ENCODE measurements at places on chromosomes 2 and 18.
A peak's percentile ranks its signal among the peaks of the same experiment; 100 is the strongest.

DNA sequence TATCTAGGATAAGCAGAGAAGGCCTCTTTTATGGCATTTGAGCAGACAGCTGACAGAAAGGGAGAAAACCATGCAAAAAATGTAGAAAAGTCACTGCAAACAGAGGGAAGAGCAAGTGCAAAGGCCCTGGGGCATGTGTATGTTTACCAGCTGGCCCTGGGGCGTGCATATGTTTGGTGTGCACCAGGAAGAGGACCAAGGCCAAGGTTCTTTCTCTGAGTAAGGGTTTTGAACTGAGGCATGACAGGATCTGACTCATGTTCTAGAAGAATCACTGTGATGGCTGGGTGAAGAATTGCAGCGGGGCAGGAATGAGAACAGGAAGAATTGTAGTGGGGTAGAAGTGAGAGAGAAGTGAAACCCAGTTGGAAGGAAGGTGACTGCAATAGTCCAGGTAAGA is 69.6 kb downstream of the STEAP3 start:
- DNase-seq, result no peak

DNA sequence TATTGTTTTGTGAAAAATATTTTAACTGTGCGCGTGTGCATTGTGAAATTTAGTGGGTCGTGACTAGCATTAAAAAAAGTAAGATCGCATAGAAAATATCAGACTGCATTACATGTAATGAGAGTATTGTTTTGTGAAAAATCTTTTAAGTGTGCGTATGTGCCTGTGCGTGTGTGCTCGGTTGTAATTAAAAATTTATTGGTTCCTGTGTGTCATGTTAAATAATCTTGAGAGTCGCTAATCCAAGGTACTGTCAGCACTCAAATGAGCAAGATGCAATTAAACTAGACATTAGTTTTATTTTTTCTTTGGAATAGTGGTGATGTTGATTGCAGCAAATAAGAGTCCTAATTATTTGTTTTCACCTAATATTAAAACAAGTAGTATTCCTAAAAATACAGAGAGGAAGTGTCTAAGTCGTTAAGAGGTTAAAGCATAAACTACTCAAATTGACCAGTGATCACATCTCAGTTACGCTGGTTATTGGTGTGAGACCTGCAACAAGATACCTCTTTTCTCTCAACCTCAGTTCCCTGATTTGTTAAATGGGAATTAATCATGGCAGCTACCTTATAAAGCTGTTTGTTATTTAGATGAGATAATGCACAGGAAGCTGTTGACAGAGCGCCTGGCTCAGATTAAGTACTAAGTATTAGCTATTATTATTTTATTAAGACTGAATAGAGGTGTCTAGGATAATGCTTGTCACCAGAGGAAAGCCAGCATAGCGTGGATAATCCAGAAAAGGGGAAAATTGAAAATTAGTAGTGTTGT is 1.9 kb downstream of the ZDBF2 start:
- no peak for DNase-seq

GRCh38 chr2:3298191-3298590 is 79.4 kb downstream of the EIPR1 start:
- DNase-seq, result no peak

- DNase-seq, result no peak
These were observed 20.4 kb downstream of the MSH6 start for GRCh38 chr2:47803363-47803762.

DNA sequence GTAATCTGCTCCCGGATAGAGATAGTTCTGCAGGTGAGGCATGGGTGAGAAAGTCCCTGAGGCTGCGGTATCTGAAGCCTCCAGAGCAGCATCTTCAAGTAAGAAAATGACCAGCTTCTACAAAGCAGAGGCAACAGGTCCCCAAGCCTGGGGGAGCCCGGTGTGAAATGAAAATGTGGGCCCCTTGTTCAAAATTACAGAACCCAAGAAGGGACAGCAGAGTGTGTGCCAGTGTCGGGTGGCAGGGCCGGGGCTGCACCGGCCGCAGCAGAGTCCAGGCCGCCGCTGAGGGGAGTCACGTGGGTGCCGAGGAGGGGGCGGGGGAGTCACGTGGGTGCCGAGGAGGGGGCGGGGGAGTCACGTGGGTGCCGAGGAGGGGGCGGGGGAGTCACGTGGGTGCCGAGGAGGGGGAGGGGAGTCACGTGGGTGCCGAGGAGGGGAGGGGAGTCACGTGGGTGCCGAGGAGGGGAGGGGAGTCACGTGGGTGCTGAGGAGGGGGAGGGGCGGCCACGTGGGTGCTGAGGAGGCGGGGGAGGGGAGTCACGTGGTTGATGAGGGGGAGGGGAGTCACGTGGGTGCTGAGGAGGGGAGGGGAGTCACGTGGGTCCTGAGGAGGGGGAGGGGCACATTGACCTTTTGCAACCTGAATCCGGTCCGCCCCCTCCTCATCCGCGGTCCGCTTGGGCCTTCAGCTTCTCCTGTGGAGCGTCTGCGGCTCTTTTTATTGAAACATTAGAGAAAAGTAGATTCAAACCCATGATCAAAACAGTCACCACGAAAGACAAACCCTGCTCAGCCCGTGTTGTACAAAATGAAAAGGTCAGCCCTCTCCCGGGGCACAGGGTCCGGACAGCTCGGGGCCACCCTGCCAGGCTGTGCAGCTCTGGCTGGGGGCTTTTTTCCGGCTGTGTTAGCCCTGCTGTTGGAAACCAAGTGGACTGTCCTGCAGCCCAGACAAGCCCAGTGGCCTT is 10.4 kb downstream of the COLEC11 start:
- peak; percentile 82 for DNase-seq

GRCh38 chr2:107276034-107276433 is 390.1 kb upstream of the ST6GAL2 start:
- no peak for DNase-seq

GRCh38 chr18:3066341-3067110 is 53.6 kb upstream of the LPIN2 start:
- no peak for DNase-seq

DNA sequence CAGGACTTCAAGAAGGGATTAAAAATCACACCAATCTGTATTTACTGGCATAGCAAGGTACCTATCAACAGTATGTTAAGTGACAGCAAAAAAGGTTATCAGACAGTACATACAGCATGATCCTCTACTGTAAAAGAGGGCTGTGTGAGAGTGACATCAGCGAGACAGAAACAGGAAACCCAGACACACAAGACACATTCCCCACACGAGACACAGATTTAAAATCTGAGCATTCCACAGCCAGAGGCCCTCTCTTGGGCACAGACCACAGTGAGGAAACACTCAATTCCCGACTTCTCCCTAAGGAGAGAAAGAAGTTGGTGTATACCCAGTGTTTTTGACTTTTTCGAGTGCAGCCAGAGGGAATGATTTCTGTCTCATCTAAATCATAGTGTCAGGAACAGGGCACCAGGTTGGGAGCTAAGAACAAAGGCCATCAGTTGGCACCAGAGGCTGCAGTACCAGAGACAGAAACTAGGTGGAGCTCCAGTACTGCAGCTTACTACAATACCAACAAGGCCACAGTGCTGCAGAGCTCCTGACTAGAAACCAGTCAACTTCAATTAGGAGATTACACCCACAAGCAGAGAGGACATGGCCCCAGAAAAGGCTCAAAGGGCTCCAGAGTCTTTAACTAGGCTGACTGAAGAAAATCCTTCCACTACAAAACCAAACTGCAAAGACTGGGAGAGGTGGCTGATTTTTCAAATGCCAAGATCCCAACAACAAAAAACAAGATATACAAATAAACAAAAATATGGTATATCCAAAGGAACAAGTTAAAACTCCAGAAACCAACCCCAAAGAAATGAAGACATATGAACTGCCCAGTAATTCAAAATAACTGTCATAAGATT is 41.0 kb downstream of the UNC50 start:
- DNase-seq, result peak; percentile 66

GRCh38 chr2:120988051-120988699 is 252.5 kb downstream of the GLI2 start:
- DNase-seq, result no peak

DNA sequence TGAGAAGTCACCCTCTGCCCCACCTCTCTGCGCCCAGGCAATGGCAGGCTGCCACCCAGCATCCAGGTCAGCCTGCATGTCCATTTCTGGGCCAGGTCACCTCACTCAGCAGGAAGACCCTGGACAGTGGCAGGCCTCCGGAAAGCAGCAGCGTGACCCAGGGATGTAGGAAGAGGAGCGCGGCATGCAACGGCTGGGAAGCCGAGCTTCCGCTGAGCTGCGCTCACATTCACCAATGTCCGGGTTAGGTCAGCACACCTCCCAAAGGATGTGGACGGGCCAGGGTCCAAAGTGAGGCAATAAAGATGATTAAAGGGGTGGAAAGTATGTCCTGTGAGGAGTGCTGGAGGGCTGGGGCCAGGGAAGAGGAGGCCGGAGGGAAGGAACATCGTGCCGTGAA is 174.5 kb downstream of the CTIF start:
- DNase-seq, result no peak

DNA sequence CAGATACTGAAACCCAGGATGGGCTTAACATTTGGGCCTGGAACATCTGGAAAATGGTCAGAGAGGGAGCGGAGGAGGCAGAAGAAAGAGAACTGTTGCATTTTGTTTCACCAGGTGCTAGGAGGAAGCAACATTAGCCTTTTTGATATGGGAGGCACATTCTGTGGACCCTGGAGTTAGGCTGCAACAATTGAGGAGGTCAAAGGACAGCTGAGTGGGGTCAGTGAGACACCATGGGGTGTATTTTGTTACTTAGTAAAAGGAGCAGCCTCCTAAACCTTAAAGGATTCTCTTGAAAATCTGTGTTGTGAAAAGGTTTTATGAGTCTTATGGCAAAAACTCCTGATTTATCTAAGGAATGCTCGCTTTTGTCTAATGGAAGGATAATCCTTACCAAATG is 124.9 kb downstream of the GREB1L start:
- DNase-seq, result no peak

DNA sequence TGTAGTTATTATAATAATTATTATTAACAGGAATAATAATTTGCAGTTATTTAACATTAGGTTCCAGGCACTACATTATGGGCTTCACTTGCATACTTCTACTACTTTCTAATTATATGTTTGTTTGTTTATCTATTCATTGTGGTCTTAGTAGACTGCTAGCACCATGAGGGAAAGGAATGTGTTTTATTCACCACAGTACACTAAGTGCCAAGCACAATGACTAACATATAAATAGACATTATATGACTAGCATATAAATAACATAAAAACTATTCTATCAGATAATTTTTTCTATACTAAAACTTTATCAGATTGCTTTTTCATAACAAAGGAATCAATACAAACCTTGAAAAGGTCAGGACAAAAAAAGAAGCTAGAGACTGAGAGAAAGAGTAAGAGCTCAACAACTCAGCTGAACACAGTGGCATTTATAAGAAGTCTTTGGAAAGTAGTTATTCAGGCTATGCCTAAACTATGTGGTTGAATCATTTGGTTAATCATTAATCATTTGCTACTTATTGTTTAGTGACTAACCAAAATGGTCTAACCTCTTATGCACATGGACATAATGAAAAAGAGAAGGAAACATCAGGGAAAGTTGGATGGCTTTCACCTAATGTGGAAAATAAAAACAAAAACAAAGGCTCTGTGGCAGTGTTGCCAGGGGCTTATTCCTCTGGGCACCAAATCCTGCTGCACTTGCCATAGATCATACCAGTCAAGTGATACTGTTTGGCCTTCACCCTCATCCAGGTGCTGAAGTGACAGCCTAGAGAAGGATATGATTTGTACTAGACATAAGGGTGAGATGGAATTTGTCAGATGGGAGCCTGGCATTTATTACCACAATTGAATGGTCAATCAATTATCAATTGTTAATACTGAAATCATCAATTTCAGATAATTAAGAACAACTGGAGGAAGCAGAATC is 174.9 kb downstream of the ETAA1 start:
- DNase-seq, result no peak

DNA sequence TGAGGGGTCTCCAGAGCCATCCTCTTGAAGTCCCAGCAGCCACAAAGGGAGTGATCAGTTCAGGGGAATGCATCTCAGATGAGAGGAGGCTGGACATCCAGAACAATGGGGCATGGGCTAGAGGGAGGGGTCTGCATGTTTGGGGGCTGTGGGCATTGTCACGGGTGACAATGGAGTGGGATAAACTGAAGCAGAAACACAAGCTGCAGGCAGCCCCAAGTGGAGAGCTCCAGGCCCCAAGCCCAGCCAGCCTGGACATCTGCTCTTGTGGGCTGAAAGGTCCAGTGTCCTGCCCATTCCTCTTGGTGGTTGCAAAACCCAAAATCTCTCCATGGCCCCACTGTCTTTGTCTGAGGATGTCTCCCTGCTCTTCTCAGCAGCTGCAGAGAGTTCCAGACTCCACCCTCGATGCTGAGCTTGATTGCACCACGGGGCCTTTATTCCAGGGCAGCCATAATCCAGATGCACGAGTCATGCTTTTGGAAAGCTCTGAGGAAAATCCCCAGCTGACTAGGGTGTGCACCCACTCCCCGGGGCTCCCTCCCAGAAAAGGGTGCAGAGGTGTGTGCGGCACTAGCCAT is 149.4 kb downstream of the TNS1 start:
- DNase-seq, result no peak

- DNase-seq, result no peak
These were observed 45.5 kb downstream of the CDC42EP3 start for GRCh38 chr2:37625796-37626571.

- no peak for DNase-seq
These were observed 24.1 kb downstream of the GPR35 start for GRCh38 chr2:240649331-240649730.

- no peak for DNase-seq
These were observed 17.9 kb upstream of the CAVIN2 start for GRCh38 chr2:191864628-191865374.

DNA sequence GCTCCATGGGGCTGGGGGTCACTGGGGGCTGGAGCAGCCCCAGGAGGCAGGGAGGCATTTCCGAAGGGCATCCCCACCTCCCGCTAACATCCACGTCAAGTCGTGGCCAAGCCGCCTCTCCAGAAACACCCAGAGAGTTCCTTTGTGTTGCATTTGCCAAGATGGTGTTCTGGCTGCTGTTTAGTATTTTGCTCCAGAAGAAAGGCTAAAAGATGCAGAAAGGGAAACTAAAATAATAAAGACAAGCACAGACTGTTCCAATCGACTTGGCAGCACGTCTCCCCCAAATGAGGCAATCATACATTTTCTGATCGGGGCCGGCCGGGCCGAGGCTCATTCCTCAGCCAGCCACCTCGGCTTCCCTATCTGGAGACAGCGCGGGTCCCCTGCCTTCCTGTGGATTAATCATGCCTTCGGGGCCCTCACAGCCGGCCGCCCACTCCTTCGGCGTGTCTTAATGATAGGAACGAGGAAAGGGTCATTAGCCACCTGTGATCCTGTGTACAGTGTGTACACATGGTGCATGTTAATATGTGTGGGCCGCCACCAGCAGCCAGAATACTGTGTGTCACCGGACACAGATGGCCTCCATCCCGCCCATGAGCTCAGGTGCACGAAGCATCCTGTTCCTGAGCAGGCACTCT is 169.2 kb downstream of the KLHL29 start:
- no peak for DNase-seq

DNA sequence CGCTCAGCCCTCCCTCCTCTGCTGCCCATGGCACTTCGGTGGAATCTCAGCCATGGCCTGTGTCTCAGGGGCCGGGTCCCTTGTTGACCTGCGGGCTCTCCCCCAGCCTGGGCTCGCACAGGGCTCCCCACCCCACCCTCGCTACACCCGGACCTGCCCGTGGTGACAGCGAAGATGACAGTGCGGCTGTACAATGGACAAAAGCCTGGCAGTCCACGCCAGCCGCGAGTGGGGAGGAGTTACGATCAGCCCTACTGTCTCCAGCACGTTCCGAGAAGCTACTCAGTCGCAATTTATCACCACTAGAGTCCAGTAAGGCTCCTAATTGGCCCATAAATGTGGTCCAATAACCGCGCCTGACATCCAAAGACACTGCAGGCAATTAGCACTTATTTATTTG is 31.6 kb downstream of the GBX2 start:
- no peak for DNase-seq

All from HCT116 (cell line).